T1000 (cell line): ENCODE measurements at places on chromosomes 7 and 10.
A peak's percentile ranks its signal among the peaks of the same experiment; 100 is the strongest.

DNA sequence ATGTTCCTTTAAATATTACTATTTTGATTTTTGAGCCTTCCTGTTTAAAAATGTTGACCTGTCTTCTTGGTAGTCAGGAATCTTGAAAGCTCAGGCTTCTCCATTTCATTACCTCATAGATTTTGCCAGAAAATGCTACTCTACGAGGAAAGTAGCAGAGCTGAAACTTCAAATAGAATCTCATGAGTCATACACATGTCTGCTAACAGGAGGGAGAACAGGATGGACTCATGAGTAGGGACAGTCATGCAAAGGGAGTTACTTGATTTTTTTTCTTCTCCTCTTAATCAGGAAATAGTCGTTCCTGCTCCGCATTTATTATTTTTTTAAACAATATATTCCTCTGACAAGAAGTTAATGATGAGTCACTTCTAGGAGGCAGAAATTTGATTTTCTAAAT, 37.0 kb upstream of the MINDY3 start:
- no peak for DNase-seq

GRCh38 chr7:95089414-95090315, 182.3 kb downstream of the PPP1R9A start:
- DNase-seq = no peak

- no peak for DNase-seq
Observed at GRCh38 chr10:117610321-117610720, 67.8 kb downstream of the EMX2 start.

- DNase-seq = no peak
Observed at GRCh38 chr7:138030679-138031351, 28.9 kb upstream of the CREB3L2 start.

GRCh38 chr10:102010961-102011360, 45.0 kb downstream of the ARMH3 start:
- no peak for DNase-seq

GRCh38 chr7:33539198-33539597, 366.1 kb upstream of the BMPER start:
- no peak for DNase-seq

DNA sequence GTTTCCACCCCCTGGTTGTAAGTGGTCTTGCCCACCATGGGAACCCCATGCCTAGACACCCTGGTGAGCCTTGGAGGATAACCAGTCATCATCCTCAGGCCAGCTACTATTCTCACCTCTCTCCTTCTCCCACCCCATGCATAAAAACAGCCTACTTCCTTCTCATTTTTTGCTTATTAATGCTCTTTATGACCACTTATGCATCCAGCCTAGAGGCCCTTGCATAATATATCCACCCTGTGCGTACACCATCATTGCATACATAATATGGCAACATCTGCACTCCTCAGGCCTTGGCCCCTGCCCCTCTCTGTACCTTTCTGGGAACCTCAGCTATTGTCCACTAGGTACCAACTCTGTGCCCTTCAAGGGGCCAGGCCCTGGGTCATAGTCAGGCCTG, 91.0 kb downstream of the CDH23 start:
- DNase-seq = no peak

DNA sequence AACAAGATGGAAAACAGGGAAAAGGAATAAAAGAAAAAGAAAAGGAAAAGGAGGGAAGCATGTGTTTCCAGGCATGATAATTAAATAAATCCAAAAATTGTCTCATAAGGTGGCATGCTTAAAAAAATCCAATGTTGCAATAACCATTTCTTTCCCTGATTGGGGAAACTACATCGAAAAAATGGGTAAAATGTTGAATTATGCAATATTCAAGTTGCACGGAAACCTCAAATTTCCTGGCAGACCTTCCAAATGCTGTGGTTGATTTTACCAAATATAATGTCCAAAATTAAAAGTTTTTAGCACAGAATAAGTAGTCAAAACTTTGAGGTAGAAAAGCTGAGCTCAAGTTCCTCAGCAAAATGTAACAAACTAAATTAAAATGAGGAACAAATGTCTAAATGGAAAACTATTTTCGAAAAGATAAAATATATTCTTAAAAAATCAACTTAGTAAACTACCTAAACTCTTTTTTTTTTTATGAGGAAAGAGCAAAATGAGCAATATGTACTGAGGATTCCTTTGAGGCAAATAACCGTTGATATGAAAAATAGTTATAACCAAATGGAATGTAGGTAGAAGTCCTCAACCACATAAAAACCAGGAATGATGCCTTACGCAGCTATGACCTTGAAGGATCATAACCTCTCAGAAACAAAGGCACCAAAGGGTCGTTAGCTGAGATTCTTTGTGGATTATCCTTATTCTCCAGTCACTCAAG, 52.6 kb downstream of the MACC1 start:
- no peak for DNase-seq

GRCh38 chr7:33810356-33810755, 95.0 kb upstream of the BMPER start:
- no peak for DNase-seq

- no peak for DNase-seq
Observed at GRCh38 chr7:51182636-51183166, 133.9 kb downstream of the COBL start.

DNA sequence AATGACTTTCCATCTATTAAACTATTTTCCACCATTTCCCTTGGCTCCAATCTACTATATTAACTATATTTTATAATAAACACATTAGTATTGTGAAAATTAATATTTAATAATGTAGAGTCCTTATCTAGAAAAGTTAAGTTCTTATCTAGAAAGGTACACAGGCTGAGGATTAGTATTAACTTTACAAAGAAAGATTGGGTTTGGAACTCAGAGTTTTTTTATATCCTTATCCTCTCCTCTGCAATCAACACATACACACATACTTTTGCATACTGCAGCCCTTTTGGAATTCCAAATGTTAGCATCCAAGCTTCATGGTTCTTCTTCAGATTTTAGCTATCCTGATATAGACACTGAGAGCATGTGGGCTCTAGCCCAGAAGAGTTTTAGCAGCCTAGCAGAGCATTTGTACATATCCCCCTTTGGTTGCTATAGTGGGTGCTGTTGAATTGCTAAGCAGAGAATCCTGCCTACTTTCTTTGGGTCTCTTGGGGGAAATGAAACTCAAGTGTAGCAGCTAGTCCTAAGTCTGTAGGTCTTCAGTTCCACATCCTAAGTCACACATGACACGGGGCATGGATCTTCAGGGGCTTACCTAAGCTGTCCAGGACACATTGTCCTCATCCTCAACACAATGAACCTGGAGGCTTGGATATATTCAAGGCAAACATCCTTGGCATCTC, 874.6 kb downstream of the LRMDA start:
- DNase-seq = no peak

GRCh38 chr7:14095233-14095950, 105.9 kb upstream of the ETV1 start:
- DNase-seq = no peak

DNA sequence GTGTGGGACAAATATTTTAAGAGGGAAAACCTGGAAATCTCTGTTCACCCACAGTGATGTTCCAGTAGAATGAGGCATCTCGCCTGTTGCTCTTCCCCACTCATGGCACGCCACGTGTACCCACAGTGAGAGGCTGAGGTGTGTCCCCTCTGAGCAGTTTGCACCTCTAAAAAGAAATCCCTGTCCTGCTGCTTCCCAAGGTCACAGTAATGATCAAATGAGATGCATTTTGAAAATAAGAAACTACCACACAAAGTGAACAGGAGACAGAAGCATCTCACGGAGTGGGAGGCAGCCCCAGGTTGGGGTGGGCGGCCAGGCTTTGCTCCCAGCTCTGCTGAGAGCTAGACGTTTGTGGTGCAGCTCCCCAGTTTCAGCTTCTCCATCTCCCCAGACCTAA, 12.4 kb upstream of the ZNF777 start:
- DNase-seq = no peak

GRCh38 chr7:33922820-33923219, 17.5 kb downstream of the BMPER start:
- DNase-seq = no peak

DNA sequence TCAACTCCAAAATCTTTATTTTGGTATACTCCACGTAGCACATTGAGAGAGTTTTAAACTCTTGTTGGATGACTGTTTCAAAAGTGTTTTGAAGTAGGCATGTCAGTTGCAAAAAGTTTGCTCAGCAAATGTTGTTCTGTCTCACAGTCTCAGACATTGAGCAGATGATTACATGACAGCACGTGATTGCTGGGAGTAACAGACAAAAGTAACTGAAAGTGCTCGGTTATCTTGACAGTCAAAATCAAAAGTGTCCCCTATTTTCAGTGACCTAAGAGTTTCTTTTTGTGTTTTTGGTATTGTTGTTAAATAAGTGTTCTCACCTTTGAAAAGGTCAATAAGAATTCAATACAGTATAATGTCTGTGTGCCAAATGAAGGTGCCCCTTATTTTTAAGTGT, 84.3 kb downstream of the CFTR start:
- DNase-seq = no peak

DNA sequence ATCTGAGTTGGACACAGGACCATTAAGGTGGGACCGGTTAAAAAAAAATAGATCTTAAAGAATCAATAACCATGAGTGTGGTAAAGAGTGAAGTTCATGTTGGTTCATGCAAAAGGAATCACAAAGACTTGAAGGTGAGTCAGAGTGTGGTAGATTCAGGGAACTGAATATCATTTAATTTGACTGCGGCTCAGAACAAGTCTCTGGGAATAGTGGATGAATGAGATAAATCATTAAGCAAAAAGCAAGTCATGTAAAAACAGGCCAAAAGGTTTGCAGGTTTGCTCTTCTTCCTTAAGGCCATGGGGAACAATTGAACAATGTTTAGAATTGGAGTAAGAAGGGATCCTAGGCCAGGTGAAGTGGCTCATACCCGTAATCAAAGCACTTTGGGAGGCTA, 385.8 kb downstream of the ETV1 start:
- DNase-seq = no peak

DNA sequence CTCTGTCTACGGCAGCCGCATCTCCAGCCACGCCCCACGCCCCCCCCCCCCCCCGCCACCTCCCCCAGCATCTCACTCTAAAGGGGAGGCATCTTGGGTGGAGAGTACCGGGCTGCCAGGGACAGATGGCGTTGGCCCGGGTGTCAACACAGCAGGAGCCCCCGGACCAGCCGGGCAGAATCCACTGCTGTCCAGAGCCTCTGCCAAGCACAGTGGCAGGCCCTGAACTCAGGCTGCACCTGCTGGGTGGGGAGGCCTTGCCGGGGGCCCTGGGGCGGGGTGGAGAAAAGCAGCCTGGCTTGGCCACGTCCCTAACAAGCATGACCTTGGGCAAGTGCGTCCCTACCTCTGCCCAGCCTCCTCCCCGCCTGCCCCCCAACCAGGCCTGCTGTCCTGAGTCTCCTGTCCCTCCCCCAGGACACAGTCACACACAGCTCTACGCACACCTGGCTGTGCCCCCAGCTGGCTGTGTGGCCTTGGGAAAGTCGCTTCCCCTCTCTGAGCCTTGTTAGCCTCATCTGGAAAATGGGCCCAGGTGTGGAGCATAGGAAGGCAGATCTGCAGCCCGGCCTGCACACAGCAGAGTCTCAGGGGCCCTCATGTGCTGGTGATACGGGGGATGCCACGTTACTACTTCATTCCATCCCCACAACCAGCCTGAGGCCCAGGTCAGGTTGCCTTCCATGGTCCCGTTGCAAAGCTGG, 45.2 kb downstream of the MICALL2 start:
- DNase-seq = no peak

GRCh38 chr7:149799397-149800168, 26.2 kb upstream of the ZNF467 start:
- no peak for DNase-seq

DNA sequence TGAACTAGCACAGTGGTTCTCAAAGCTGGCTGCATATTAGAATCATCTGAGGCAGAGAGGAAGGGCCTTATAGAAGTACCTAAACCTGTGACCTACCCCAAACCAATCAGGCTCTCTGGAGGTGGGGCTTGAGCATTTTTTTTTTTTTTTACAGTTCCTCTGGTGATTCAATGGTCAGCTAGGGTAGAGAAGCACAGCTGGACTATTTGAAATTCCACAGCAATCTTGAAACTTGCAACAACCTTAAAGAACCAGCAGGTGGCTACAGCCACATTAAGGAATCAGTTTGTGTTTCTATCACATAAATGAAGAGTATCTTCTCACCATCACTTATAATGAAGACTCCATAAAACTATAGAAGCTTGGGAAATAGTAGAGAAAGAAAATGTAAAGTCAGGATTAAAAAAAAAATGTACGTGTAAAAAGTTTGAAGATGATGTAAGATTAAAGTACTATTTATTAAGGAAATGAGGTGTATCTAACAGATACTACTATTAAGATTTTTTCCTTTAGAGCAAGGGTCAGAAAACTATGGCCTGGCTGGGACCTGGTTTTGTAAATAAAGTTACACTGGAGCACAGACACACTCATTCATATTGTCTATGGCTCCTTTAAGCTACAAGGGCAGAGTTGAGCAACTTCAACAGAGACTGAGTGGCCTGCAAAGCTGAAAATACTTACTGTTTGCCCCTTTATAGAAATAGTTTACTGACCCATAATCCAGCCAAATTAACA, 3.8 kb downstream of the RTKN2 start:
- DNase-seq = peak; percentile 34

- DNase-seq = no peak
Observed at GRCh38 chr10:75358132-75358531, 43.4 kb downstream of the ZNF503 start.

- DNase-seq = no peak
Observed at GRCh38 chr10:132517951-132518521, 19.6 kb upstream of the INPP5A start.

DNA sequence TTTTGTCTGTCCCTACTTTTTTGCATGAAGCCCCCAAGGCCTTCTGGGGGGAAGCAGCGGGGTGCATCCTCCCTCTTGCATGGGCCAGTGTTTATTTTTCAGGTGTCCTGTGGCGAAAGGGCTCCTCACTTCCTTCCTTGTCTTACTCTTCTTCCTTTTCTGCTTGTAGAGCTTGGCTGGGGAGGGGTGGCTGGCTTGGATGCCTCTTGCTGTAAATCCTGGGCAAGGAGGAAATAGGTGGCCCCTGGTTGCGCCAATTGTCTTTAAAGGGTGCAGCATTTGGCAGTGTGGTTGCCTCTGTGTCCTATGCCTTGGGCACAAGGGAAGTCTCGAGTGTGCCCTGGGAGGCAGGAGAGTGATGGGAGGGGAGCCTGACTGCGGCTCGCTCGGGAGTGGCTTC, 95.0 kb downstream of the SH2D4B start:
- no peak for DNase-seq
